ENCODE measurements at places on chromosomes 3 and 15.
A peak's percentile ranks its signal among the peaks of the same experiment; 100 is the strongest.

GRCh38 chr15:76161153-76162035, 101.6 kb downstream of the TMEM266 start:
- no peak for DNase-seq

- DNase-seq = no peak
Observed at GRCh38 chr3:34155666-34156065, 357.2 kb downstream of the PDCD6IP start.

GRCh38 chr3:8307545-8308110, 194.0 kb upstream of the LMCD1 start:
- DNase-seq = no peak

DNA sequence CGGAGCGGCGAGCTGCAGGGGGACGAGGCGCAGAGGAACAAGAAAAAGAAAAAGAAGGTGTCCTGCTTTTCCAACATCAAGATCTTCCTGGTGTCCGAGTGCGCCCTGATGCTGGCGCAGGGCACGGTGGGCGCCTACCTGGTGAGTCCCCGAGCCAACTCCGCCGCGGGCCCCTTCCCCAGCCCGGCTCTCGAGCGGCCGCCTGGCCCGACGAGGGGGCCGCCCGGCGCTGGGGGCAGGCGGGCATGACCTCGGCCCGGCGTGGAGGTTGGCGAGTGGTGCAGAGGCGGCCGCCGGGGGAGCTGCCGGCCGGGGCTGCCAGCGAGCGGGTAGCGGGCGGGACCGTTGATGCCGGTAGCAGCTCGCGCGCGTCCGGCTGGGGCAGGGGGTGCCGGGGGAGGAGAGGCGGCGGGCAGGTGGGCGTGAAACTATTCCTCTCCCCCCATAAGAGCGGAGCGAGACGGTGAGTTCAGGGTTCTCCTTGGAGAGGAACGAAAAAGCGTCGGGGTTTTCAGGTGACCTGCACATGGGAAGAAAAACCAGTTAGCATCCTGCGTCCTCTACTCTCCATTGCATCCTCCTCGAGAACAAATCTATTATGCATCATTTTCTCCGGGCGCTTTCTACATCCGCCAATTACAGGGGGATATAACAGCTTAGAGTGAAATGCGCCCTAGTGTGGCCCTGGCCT, 585 bp downstream of the SLCO3A1 start:
- peak; percentile 76 for DNase-seq

GRCh38 chr15:87401973-87402372, 854.6 kb downstream of the NTRK3 start:
- DNase-seq = no peak

- DNase-seq = no peak
Observed at GRCh38 chr15:31776039-31776438, 254.3 kb upstream of the CHRNA7 start.

- no peak for DNase-seq
Observed at GRCh38 chr3:58111513-58112184, 99.1 kb downstream of the DNASE1L3 start.

- no peak for DNase-seq
Observed at GRCh38 chr3:175198991-175199783, 340.1 kb downstream of the NAALADL2 start.

GRCh38 chr15:40081691-40082194, 26.9 kb downstream of the BMF start:
- DNase-seq = peak; percentile 79

- DNase-seq = peak; percentile 58
Observed at GRCh38 chr3:134850761-134851160, 55.7 kb downstream of the EPHB1 start.

DNA sequence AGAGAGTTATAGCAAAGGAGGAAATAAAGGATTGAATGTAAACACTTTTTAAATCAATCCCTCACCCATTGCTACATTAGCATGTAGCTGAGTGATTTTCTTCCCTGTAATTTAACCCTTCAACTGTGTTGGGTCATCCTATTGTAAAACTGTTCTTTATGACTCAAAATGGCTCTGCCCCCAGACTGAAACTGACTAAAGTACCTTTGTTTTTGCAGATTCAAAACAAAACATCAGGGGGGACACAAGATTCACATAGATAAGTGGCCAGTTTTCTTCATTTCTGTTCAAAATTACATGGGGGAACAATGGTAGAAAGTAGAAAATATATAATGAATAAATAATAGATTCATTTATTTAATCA, 268.4 kb downstream of the IGSF11 start:
- no peak for DNase-seq

DNA sequence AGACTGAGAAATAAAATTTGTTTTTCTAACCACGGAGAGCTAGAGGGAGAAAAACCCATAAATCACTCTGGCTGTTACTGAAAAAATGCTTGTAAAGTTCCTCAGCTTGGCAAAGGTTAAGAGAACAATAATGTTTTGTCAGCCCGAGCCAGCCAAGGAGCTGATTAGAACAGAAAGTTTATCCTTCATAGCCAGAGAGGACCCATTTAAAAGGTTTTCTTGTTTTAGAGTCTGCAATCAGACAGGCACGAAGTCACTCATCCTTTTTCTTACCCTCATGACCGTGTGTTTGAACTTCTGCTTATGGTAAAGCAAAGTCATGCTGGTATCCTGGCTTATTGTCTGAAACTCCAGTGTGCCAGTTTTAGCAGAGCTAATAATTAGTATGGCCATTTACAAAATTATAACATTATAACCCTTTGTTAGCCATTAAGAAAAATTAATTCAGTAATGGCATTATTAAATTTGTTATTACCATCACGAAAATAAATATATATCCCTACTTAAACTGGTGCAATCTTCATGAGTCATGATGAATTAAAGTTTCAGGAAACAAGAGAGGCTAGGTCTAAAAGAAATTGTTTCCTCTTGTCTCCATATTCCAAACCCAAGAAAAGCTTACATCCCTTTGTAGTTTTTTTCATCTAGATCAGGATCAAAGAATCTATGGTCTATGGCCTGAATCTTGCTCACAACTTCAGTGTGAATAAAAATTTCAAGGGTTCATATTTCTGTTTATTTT, 13.5 kb upstream of the STXBP5L start:
- no peak for DNase-seq

DNA sequence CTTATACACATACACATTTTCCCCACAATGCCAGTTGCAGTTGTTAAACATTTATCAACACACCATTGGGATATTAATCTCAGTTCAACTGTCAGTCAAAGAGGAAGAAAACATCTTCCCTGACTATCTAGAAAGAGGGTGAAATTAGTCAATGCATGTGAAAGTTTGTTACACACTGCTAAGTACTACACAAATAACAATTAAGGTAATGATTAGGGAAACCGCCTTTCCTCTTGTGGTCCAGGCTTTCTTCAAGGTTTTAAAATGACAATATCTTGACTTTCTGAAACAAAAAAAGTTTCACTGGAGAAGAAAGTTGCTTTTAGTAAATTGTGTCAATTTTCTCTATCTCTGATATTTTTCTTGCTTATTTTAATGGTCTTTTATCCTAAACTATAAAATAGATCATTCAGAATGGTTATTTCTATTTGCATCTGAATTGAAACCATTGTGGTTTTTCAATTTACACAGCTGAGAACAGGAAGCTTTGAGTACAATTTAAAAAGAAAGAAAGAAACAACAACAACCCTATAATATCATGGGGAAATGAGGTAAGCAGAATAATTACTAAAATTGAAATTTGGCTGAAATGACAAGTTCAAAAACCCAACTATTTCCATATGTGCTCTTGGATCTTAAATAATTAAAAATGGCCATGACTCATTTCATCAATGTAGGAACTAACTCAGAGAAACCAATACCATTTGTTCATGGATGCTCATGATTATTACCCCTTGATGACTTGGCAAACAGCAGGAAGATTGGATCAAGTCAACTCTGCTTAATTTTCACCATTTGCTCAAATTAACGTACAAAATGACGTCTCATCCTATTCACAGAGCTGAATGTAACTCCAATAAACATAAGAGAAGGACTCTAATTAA, 31.7 kb downstream of the GPR149 start:
- DNase-seq = no peak

DNA sequence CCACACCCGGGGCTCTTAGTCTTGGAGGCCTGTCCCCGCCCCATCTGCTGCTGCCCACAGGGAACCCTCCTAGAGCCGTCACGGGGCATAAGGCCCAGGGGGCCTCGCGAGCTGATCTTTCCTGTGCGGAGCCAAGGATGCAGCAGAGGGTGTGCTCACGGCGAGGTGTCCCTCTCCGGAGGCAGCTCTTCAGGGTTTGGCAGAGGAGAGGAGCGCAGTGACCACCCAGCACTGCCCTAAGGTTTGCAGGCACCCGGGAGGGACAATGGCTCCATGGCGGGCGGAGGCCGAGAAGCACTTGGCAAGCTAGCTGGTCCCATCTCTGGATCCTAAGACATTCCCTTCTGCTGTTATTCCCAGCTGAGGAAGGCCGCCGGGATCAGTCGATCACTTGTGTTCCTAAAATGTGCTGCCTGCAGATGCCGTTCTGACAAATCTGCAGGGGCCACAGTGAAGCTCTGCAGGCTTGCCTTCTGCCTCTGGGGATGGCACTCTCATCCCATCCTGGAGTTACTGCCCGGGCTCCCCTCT, 47.4 kb upstream of the PCSK6 start:
- no peak for DNase-seq

DNA sequence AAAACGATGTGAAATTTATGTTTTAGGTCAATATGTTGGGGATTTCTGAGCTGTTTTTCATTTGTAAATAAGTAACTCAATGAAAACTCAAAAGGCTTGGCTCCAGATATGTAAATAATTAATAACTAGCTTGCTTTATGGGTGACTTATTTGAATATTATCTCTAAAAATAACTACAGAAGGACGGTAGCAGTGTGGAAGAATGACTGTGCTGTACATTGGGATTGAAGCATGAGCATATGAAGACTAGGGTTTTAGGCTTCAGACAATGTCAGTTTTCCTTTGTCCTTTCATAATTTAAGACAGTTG, 343.9 kb downstream of the GRM7 start:
- no peak for DNase-seq

- no peak for DNase-seq
Observed at GRCh38 chr3:151407928-151408327, 23.4 kb upstream of the P2RY12 start.

DNA sequence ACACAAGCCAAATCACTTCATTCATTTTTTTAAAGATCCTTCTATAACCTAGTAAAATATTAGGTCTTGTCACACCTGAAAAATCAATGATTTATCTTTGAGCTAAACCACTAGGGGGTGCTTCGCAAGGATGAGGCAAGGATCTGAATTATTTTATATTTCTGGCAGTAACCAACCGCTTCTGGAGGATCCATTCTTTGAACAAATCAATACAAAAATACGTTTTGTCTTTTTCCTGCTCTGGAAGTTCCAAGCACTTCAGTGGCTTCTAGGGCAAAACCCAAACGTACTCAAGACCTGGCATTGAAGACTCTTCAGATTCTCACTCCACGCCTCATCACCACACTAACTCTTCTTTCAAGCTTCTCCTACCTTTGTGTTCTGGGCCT, 486 bp downstream of the LSG1 start:
- DNase-seq = no peak

- no peak for DNase-seq
Observed at GRCh38 chr3:127815641-127816605, 6.4 kb downstream of the MGLL start.

GRCh38 chr3:109784285-109784684, 446.9 kb upstream of the DPPA4 start:
- no peak for DNase-seq

DNA sequence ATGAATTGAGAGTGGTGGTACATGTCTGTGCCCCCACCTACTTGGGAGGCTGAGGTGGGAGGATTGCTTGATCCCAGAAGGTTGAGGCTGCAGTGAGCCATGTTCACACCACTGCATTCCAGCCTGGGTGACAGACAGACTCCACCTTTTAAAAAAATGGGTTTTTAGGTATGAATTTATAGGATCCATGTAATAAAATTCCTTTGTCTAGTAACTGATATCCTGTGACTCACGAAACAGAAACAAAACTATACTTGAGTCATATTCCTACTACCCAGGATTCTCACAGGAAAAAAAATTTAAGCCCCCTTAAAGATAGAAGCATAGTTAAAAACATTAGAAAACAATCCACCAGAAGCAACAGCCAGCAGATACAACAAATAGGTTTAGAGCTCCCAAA, 10.0 kb upstream of the CRTC3 start:
- no peak for DNase-seq

DNA sequence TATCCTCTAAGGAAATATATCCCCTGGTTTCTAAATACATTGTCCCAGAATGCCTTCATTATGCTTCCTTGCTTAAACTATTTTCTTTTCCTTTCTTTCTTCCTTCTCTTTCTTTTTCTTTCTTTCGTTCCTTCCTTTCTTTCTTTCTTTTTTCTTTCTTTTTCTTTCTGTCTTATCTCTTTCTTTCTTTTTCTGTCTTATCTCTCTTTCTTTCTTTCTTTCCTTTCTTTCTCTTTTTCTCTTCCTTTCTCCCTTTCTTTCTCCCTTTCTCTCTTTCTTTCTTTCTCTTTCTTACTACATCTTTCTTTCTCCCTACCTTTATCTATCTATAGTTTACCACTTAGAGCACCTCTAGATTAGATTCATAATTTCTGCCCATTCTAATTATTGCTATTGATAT, 552.1 kb downstream of the PYDC2 start:
- no peak for DNase-seq

GRCh38 chr3:39000008-39000450, 51.7 kb downstream of the SCN11A start:
- DNase-seq = no peak

DNA sequence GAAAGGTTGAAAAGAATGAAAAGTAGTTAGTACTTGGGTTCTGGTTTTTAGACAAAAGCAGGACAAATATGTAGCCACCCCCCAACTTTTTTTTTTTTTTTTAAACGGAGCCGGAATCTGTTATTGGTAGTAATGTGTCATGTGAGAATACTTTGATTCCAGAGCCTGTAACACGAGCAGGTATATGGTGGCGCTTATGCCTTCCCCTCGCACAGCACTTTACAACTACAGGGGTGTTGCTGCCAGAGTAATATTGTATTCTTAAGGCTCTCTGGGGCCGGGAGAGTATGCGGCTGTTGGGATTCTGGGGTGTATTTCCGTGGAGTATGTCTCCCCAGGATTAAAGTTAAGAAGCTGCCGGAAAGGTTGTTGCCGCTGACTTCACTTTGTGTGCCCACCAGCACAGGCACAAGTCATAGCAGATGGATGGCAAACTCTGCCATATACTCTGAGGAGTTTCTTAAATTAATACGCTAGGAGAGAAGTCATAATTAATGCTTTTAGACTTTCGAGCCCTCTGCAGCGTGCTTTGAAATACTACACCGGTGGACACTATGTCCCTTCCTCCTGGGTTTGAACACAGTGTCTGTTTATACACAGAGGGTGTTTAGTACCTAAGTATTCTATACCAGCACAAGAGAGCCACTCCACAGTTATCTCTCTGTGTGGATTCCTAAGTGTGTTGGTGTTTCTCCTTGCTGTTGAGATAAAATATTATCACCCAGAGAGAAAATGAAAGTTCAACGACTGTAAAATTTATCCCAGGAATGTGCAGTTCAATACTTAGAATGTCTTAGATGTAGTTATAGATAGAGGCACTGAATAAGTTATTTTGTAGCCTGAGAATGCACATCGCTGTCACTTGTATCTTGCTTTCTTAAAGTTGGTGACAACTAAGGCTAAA, 1.4 kb downstream of the MBNL1 start:
- DNase-seq = no peak

DNA sequence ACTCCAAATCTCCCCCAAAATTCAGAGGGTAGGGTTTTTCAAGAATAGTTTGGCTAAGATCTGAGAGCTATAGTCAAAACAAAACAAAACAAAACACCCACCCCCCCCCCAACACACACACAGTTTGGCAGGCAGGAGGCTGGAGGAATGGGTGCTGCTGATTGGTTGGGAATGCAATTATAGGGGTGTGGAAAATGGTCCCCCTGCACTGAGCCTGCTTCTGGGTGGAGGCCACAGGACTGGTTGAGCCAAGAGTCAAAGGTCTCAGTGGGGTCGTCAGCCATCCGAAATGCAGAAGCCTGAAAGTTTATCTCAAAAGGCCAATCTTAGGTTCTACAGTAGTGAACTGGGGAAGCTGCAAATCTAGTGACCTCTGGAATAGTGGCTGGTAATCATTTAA, 2.5 kb upstream of the HACD2 start:
- no peak for DNase-seq
